Left colon (tissue), 2 donors: ENCODE measurements at places on chromosomes 12 and 14. TPM values are rescaled to one million over a fixed set of nuclear protein-coding genes. Genes with fewer than 3 reads are reported as not detected.

DNA sequence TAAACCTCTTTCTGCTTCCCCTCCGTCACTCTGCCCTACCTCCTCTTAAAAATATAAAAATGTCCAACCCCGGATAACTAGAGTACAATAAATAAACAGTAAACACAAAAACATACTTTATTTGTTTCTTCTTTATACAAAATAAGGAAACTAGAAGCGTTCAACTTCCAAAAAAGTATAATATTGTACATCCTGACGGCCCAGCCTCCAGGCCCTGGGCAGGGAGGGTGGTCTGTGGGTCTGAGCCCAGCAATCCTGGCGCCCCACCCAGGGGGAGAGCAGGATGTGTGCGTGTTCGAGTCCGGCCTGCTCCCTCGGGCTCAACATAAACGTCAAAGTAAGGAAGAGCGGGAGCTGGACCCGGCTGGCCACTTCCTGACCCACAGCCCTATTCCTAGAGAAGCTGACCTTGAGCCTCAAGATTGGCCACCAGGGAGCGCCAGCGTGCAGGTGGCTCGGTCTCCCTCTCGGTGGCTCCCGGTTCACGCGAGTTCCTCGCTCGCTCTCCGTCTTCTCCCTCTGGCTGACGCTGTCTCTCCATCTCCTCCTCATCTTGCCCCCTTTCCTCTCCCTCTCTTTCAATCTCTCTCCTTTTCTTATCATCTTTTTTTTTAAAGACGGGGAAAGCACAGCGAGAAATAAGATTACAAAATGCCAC lies 9.4 kb downstream of the LHX5 start:
- DNase-seq, result peak; percentile 86

DNA sequence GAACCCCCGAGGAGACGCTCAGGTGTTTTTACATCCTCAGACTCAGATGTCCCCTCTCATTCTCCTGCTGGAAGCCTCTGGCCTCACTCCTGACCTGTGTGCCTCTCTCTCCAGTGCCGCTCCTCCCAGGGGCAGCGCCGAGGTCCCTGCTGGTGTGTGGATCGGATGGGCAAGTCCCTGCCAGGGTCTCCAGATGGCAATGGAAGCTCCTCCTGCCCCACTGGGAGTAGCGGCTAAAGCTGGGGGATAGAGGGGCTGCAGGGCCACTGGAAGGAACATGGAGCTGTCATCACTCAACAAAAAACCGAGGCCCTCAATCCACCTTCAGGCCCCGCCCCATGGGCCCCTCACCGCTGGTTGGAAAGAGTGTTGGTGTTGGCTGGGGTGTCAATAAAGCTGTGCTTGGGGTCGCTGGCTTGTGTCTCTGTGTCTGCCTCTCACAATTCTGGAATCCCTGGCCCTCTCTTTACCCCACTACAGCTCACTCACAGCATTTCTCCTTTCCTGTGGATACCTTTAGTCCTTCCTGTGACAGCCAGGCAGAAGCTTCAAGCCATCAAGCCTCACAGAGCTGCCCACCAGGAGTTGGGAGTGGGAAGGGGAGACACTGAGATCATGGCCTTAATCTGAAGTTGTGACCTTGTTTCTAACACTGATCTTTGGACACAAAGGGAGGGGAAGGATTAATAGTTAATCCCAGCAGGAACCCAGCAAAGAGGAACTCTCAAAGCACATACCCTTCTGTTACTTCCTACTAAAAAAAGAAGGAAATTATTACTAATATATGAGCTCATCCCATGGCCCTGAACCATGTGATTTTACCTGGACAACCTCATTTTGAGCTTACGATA lies 1.1 kb upstream of the SOAT2 start:
- DNase-seq, result no peak

The TSPAN8 gene
- total RNA-seq, result 1,490 TPM

The IGFBP6 gene
- total RNA-seq, result 16.9 TPM

The OR10AD1 gene
- not detected for total RNA-seq
